Kidney capillary endothelial cell (primary cell): ENCODE measurements at places on chromosomes 12 and 14.

- DNase-seq = no peak
These were observed 188.4 kb upstream of the PWP1 start for GRCh38 chr12:107497231-107497630.

DNA sequence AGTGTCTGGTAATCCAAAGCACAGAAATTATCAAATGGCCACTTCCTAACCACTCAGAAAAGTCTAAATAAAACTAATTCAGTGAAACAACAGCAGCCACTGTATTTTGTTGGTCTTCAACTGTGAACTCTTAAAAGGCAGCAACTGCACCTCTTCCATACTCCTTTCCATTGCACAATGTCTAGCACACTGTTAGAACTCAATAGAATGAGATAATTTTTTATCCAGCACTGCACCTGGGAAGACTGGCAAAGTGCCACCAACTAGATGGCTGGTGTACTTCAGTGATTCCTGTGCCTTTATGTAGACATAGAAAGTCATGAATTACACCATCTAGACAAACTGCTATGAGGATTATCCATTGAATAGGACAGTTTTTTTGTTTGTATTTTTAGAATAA lies 26.2 kb downstream of the LGR5 start:
- DNase-seq = no peak

GRCh38 chr14:45743884-45744283 lies 490.9 kb upstream of the MIS18BP1 start:
- DNase-seq = no peak

- DNase-seq = peak; percentile 65
These were observed 67.8 kb upstream of the PLEKHG3 start for GRCh38 chr14:64636208-64636979.

GRCh38 chr12:80825506-80825905 lies 108.8 kb downstream of the MYF5 start:
- no peak for DNase-seq

GRCh38 chr12:12267742-12268200 lies 927 bp upstream of the LRP6 start:
- no peak for DNase-seq

DNA sequence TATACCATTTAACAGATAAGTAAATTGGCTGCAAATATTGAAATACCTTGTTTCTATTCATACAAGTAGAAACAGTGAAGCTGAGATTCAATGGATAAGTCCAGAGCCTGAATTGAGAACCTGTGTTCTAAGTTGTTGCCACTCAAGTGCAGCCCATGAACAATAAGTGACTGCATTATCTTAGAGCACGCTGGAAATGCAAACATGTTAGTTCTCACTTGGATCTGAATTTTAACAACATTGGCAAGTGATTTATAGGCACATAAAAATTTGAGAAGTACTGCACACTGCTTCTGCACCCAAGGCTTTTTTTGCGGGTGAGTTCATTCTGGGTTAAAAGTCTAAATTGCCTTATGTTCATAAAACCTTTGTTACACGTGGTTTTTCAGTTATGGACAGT lies 484.3 kb downstream of the NAV3 start:
- no peak for DNase-seq

DNA sequence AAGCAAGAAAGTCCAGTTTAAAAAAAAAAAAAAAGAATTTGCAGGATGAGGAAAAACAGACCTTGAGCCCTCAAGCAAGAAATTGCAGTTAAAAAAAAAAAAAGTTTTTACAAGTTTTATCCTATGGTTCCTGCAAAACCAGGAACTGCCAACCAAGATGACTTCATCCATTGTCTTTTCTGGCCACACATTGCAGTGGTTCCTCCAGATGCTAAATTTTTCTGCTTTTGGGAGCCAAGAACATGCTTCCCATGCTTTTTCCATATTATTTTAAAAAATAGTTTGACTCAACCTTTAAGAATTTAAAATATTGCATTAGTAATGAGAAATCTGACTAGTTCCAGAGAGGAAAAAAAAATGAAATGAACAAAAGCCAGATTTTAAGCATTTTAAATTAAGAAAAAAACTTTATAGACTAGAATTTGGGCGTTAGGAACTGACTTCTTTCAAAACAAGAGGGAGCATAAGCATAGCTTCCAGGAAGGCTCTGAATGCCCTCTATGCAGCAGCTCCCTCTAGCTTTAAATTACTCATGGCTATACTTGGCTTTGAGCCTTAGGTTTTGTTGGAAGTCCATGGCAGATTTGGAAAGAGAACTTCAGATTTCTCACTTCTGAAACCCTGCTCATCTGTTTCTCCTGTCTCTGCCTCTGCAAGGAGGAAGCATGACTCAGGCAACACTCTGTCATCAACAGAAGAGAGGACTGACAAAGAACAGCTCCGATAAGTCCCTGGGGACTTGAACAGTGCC lies 124.5 kb downstream of the GPR65 start:
- peak; percentile 76 for DNase-seq

GRCh38 chr14:96095058-96095457 lies 55.9 kb downstream of the C14orf132 start:
- no peak for DNase-seq

DNA sequence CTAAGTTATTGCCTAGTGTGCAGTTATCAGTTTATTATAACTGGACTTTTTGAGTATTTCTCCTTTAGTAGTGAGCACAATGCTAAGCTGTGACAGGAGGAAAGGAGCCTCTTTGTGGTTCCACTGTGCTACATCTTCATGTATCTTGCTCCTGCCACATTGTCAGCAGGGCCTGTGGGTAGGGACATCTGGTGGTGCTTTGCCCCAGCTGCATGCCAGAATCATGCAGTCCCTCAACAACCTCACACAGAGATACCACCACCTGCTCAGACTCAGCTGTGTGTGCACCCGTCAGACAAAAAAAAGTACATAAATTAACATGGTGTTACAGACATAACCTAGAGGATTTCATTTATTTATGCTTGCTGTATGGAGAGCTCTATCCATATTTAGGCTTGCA lies 51.1 kb downstream of the MIS18BP1 start:
- DNase-seq = no peak

DNA sequence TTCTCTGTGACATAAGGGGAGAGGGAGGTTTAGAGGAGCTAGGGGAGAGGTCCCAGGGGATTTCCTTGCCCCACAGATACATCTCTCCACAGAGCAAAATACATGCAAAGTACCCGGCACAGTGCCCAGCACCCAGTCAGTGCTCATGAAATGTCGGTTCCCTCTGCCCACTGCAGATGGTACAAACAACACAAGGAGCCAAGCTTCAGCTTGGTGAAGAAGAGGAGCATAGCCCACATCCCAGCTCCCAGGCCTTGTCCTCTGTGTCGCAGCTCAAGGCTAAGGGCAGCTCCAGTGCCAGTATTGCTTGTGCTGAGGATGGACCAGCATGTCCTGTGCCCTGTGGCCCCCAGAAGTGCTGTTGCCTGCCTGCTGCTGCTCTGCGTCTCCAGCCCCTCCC lies 35.0 kb upstream of the FKBP4 start:
- no peak for DNase-seq

- DNase-seq = no peak
These were observed 4.6 kb upstream of the CYP46A1 start for GRCh38 chr14:99679543-99679942.

- DNase-seq = peak; percentile 21
These were observed 87.3 kb upstream of the E2F7 start for GRCh38 chr12:77152623-77153193.

DNA sequence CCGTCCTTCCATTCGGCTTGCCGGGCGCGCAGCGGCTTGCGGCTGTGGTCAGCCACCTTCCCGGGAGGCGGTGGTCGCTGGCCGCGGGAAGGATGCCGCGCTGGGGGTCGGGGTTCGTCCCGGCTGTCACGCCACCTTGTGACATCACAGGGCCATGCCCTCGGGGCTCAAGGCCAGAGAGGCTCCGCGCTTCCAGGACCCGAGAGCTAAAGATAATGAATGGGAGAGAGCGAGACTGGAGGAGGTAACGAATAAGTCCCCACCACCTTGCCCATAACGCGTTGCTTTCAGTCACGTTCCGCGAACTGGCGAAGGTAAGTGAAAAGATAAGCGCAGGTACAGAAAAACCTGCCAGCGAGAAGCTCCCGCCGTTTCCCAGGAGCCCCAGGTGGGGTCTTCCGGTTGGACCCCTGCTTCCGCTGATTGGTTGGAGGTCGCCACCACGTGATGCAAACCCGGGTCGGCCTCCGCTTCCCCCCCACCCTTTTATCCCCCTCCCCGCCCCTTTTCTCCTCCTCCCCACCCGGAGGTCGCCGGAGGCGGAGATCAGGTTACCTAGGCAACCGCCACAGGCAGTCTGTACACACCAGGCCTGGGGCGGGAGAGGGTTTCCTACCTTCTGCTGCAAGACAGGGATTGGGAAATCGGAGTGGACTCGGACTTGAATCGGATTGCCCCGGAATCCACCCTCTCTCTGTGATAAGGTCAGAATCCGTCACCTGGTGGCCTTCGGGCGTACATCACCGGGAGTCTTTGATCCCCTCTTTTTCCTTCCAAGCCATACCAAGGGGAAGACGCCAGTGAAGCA lies at the start of gene LRRC9:
Gene LRRC9, plus strand, starts transcription at position 575 of the 808 bp plus-strand sequence.
- no peak for DNase-seq

DNA sequence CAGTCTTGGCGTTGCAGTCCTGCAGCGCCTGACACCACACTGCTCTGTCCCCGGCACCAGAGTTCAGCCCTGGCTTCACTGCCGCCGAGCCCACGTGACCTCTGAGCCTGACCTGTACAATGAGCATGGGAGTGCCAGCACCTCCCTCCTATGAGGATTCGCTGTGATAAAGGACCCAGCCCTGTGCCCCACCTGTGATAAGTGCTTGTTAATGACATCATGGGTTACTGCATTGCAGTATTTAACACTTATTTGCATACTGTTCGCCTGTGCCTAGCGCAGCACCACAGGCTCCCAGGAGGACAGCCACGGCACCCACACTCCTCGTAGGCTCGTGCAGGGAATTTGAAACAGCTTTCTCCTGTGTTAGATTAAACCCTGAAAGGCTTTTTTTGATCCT lies 118.2 kb upstream of the GSC start:
- DNase-seq = no peak

- peak; percentile 62 for DNase-seq
These were observed 47.1 kb downstream of the BCAT1 start for GRCh38 chr12:24901576-24902461.
